ENCODE measurements at places on chromosomes 4 and X. TPM values are rescaled to one million over a fixed set of nuclear protein-coding genes. Genes with fewer than 3 reads are reported as not detected.

DNA sequence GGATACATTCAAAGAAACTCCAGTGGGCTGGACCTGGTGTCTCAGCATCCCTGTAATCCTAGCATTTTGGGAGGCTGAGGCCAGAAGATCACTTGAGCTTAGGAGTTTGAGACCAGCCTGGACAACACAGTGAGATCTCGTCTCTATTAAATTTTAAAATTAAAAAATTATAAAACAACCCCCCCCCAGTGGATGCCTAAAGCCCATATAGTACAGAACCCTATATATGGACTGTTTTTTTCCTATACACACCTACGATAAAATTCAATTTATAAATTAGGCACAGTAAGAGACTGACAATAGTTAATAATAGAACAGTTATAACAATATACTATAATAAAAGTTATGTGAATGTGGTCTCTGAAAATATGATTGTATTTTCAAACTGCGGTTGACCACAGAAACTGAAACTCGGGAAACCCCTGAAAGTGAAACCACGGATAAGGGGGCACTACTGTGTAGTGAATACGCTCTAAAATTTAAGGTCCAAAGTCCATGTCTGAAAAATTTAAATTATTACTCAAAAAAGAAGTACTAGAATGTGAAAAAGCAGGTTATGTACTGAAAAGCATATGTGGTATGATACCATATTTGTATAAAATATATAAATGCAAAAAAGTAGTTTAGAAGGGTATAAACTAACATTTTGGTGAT is 2.0 kb downstream of the SMIM14 start:
- H3K27ac ChIP-seq, result peak overlapping the region; percentile 81
- no peaks in the 10 kb centered on the region for H3K27me3 ChIP-seq
- no peaks in the 10 kb centered on the region for H3K36me3 ChIP-seq
- H3K4me1 ChIP-seq, result peaks cover 31% of the 10 kb centered on the region
- H3K4me3 ChIP-seq, result peak overlapping the region; percentile 96

DNA sequence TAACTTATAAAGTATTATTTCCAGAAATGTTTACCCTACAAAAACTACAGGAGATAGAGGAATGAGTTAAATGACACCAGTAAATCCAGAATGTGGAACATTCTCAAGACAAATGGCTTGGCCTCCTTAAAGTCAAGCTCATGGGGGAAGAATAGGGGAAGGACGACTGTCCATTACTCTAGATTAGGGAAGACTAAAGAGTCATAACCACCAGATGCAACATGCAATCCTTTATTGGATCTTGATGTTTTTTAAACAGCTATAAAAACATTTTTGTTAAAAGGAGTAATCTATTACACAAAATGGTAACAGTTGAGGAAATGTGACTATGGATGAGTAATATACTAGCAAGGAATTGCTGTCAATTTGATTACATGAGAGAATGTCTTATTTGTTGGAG is 11.1 kb downstream of the ACOT9 start:
- H3K27ac ChIP-seq, result peak overlapping the region; percentile 76
- DNase-seq, result no peak
- H3K27me3 ChIP-seq, result no peaks in the 10 kb centered on the region

Gene SLIT2
- not detected for total RNA-seq

- no peaks in the 10 kb centered on the region for H3K36me3 ChIP-seq
- no peak overlapping the region for H3K4me3 ChIP-seq
- H3K4me1 ChIP-seq, result no peaks in the 10 kb centered on the region
- no peaks in the 10 kb centered on the region for H3K27me3 ChIP-seq
- H3K27ac ChIP-seq, result no peak overlapping the region
These were observed 58.6 kb upstream of the DCTD start for GRCh38 chr4:182975806-182976205.

- H3K27me3 ChIP-seq, result no peaks in the 10 kb centered on the region
- H3K27ac ChIP-seq, result no peak overlapping the region
- no peaks in the 10 kb centered on the region for H3K36me3 ChIP-seq
- DNase-seq, result no peak
- H3K4me1 ChIP-seq, result peaks cover 13% of the 10 kb centered on the region
These were observed 212.0 kb upstream of the KLF3 start for GRCh38 chr4:38452009-38452408.

GRCh38 chr4:2694691-2695090 is 61.4 kb downstream of the TNIP2 start:
- DNase-seq, result no peak
- H3K36me3 ChIP-seq, result peaks cover 95% of the 10 kb centered on the region
- no peaks in the 10 kb centered on the region for H3K4me1 ChIP-seq
- H3K27me3 ChIP-seq, result no peaks in the 10 kb centered on the region
- no peak overlapping the region for H3K27ac ChIP-seq
- H3K4me3 ChIP-seq, result no peak overlapping the region

- no peak overlapping the region for H3K4me3 ChIP-seq
- no peaks in the 10 kb centered on the region for H3K4me1 ChIP-seq
- DNase-seq, result no peak
- H3K36me3 ChIP-seq, result no peaks in the 10 kb centered on the region
These were observed 15.0 kb upstream of the CT47A1 start for GRCh38 chrX:121000589-121000988.

- no peak overlapping the region for H3K27ac ChIP-seq
- H3K27me3 ChIP-seq, result no peaks in the 10 kb centered on the region
- H3K4me1 ChIP-seq, result no peaks in the 10 kb centered on the region
- H3K36me3 ChIP-seq, result no peaks in the 10 kb centered on the region
- DNase-seq, result no peak
These were observed 690.3 kb upstream of the FAM241A start for GRCh38 chr4:111454961-111455360.
